ENCODE measurements at places on chromosomes 7 and 10. TPM values are rescaled to one million over a fixed set of nuclear protein-coding genes. Genes with fewer than 3 reads are reported as not detected.

DNA sequence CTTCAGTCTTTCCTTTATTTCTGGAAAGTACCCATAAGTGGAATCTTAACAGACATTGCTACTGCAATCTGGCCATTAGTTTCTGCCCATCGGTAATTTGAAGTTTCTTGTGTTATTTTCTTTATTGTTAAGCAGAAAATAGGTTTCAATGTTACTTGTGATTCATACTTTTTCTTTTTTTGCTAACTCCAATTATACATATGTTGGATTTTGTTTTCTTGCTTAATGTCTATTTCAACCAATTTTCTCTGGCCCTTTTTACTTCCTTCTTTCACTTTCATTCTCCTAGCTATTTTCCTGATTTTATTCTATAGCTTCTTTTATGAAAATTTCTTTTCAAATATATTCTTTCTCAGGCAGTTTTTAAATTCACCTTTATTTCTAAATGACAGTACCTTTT lies 457.4 kb downstream of the TCERG1L start:
- H3K27ac ChIP-seq, result no peak overlapping the region
- H3K4me1 ChIP-seq, result no peaks in the 10 kb centered on the region
- DNase-seq, result no peak
- peaks cover 65% of the 10 kb centered on the region for H3K36me3 ChIP-seq
- no peak overlapping the region for H3K4me3 ChIP-seq
- H3K27me3 ChIP-seq, result peaks cover 11% of the 10 kb centered on the region

Gene TUBB8
- 2.4 TPM for total RNA-seq

DNA sequence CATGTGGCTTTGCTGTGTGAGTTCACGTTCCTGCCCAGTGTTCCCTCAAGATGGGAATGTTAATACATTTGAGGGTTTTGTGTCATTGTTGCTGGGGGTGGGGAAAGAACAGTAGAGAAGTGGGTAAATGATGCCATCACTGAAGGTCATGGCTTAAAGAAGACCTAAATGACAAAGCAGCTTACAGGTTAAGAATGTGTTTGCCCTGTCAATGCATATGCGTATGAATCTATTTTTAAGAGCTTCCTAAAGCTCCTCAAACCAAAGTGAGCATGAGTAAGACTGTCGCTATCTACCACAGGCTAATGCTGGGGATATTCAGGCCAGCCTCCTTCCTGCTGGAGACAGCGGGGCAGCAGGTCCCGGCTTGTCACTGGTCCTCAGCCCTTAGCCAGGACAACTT lies 162.9 kb downstream of the CREB5 start:
- H3K4me3 ChIP-seq, result no peak overlapping the region
- H3K36me3 ChIP-seq, result no peaks in the 10 kb centered on the region
- no peaks in the 10 kb centered on the region for H3K27me3 ChIP-seq
- DNase-seq, result no peak

Gene OR9A2
- total RNA-seq, result not detected

Gene MAGI2
- 29.2 TPM for total RNA-seq

Gene NRP1
- total RNA-seq, result 3.0 TPM

- H3K4me3 ChIP-seq, result no peak overlapping the region
- peaks cover 85% of the 10 kb centered on the region for H3K4me1 ChIP-seq
- H3K36me3 ChIP-seq, result no peaks in the 10 kb centered on the region
- no peak for DNase-seq
- no peaks in the 10 kb centered on the region for H3K27me3 ChIP-seq
- no peak overlapping the region for H3K27ac ChIP-seq
Observed at GRCh38 chr7:42069590-42069989, 167.4 kb downstream of the GLI3 start.

Gene CHCHD2
- total RNA-seq, result 2.2 TPM

Gene FAM131B
- total RNA-seq, result 24.0 TPM

Gene DKK1
- total RNA-seq, result 0.78 TPM

DNA sequence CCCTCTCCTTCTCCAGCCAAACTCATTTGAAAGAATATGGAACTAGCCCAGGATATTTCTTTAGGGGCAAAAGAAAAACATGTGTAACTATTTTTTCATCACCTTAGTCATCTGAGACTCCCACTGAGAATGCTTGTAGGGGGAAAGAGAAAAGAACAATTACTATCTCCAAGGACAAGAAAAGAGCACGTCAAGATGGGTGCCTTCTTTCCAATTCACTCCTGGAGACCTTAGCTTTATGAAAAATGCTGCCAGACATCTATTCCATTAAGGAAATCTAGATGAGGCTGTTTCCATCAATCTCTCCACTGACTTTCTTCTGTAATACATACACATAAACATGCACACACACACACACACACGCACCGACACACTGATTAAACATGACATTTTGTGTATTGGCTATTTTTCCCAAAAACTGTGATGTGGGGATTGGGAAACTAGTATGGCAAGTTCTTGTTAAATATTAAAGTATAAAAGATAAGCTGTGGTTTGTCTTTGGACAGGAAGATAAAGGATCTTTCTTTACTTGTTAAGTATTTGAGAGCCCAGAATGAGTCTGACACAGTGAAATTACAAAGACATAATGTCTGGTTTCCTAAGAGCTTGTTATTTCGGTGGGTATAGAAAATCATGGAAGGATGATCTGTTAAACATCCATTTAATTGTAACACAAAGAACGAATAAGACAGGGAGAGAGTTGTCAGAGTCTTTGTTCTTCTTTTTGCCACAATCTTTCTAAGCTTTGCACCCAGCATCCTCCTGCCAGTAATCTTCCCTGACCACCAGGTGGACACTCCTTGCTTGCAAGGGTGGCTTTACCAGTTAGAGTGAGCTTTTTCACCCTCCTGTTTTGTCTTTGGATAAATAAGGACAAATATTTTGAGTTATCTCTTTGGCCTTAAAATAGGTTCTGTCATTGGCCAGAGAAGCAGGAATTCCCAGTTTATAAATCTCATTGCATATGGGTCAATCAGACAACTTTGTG lies 177.3 kb upstream of the TMEM72 start:
- H3K27ac ChIP-seq, result no peak overlapping the region
- DNase-seq, result no peak
- no peak overlapping the region for H3K4me3 ChIP-seq
- no peaks in the 10 kb centered on the region for H3K36me3 ChIP-seq
- no peaks in the 10 kb centered on the region for H3K27me3 ChIP-seq

- peaks cover 44% of the 10 kb centered on the region for H3K4me1 ChIP-seq
- H3K27ac ChIP-seq, result no peak overlapping the region
- no peaks in the 10 kb centered on the region for H3K36me3 ChIP-seq
- no peak for DNase-seq
- peaks cover 29% of the 10 kb centered on the region for H3K27me3 ChIP-seq
Observed at GRCh38 chr10:77713521-77714280, 76.1 kb upstream of the KCNMA1 start.

- DNase-seq, result no peak
- H3K27me3 ChIP-seq, result no peaks in the 10 kb centered on the region
- H3K27ac ChIP-seq, result no peak overlapping the region
- H3K4me3 ChIP-seq, result no peak overlapping the region
Observed at GRCh38 chr7:149811221-149811620, 27.0 kb upstream of the ZNF862 start.

DNA sequence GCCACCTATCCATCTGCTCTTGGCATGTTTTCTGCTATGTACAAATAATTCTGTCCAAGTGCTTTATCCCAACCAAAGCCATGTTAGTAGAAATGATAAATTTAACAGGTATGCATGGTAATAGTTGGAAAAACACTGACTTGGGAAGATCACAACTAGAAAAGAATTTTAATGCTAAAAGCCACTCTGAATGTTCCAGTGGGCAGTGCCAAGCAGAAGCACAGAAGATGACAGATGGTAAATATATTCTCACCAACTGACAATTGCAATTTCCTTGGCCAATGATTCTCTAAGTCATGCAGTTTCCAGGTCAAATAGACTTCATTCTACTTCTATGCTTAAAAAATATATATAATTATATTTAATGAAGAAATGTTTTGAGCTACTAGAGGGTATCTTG lies 83.6 kb upstream of the SEMA3C start:
- DNase-seq, result no peak
- no peak overlapping the region for H3K27ac ChIP-seq
- H3K4me1 ChIP-seq, result no peaks in the 10 kb centered on the region
- no peaks in the 10 kb centered on the region for H3K27me3 ChIP-seq

- no peak overlapping the region for H3K4me3 ChIP-seq
- H3K27ac ChIP-seq, result no peak overlapping the region
- DNase-seq, result no peak
- no peaks in the 10 kb centered on the region for H3K36me3 ChIP-seq
- H3K4me1 ChIP-seq, result no peaks in the 10 kb centered on the region
- no peaks in the 10 kb centered on the region for H3K27me3 ChIP-seq
Observed at GRCh38 chr7:156499247-156499881, 141.2 kb upstream of the RNF32 start.

DNA sequence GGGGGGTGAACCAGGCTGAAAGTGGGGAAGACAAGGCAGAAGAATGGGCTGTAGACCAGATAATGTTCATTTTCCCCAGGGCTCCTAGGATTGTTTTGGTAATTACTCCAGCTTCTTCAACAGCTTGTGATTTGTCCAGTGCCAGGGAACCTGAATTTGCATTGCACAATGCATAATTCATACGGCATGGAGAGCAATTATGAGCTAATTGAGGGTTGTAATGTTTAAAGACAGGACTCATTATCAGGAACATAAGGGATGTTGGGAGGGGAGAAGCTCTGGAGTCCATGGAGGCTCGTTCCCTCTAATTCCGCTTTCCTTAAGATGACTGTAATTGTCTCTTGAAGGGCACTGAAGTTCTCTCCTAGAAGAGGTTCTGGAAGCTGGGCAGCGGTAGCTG lies 405.0 kb upstream of the ZMIZ1 start:
- no peak overlapping the region for H3K4me3 ChIP-seq
- peaks cover 11% of the 10 kb centered on the region for H3K36me3 ChIP-seq
- DNase-seq, result no peak
- H3K4me1 ChIP-seq, result no peaks in the 10 kb centered on the region
- peaks cover 3% of the 10 kb centered on the region for H3K27me3 ChIP-seq

Gene SEPHS1
- 501 TPM for total RNA-seq

Gene PANK1
- total RNA-seq, result 25.8 TPM

Gene SEMA3D
- 2.2 TPM for total RNA-seq

DNA sequence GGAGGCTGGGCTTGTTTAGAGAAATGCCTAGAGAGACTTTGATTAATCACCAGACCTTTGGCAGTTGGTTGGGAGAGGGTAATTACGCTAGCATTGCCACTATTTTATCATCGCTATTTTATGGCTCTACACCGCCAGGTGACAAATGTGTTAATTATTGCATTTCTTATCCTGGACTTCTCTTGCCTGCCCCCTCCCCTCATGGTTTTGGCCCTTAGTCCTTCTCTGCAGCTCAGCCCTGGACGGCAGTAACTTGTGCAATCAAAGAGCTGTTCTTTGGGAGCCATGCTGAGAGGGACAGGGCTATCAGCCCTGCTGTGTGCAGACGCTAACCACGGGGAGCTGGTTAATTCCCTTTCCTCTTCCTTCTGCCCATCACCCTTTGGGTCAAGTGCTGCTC lies 585.0 kb downstream of the AUTS2 start:
- H3K27me3 ChIP-seq, result no peaks in the 10 kb centered on the region
- no peak overlapping the region for H3K4me3 ChIP-seq
- no peak for DNase-seq
- no peaks in the 10 kb centered on the region for H3K36me3 ChIP-seq

- peaks cover 2% of the 10 kb centered on the region for H3K36me3 ChIP-seq
- H3K4me3 ChIP-seq, result no peak overlapping the region
- H3K4me1 ChIP-seq, result no peaks in the 10 kb centered on the region
- no peak overlapping the region for H3K27ac ChIP-seq
- no peak for DNase-seq
Observed at GRCh38 chr7:82050792-82051191, 280.9 kb upstream of the HGF start.

- no peaks in the 10 kb centered on the region for H3K36me3 ChIP-seq
- DNase-seq, result no peak
- peaks cover 8% of the 10 kb centered on the region for H3K4me1 ChIP-seq
- peaks cover 3% of the 10 kb centered on the region for H3K27me3 ChIP-seq
Observed at GRCh38 chr10:71040343-71040742, 152.0 kb upstream of the PCBD1 start.

Gene ABHD11
- 26.5 TPM for total RNA-seq

Measured in WTC11 (cell line).